ENCODE measurements at places on chromosomes 6 and 20.

DNA sequence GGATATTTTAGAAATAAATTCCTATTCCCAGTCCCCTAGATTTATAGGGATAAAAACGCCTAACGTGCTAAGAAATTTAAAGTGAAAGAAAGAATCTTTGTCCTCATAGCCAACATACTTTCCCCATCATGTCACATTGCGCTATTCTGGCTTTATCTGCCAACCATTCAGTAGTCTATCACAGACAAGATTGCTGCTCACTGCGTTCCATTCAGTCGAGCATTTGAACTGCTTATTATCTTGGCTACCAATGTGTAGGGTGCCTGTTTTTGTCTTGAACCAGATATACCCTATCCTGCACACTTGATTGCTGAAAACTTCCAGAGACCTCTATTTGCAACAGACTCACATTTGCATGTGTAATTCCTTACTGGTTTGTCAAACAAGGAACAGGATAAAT, 751.5 kb downstream of the EPHA7 start:
- no peaks in the 10 kb centered on the region for H3K27me3 ChIP-seq
- no peaks in the 10 kb centered on the region for H3K4me1 ChIP-seq
- no peaks in the 10 kb centered on the region for H3K36me3 ChIP-seq
- no peak overlapping the region for H3K4me3 ChIP-seq
- H3K27ac ChIP-seq, result no peak overlapping the region
- DNase-seq, result no peak

DNA sequence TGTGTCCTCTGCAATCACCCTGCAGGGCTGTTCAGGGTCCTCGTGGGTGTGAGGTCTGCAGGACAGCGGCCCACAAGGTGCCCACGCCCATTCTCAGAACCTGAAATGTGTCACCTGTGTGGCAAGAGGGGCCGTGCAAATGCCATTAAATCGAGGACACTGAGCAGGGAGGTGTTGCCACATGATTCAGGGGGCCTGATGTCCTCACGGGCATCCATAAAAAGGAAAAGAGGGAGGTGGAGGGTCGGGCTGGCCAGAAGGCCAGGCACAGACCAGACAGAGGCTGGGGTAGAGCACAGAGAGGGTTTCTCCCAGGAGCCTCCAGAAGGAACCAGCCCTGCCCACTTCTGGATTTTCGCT, 239.6 kb downstream of the ERMARD start:
- no peak overlapping the region for H3K4me3 ChIP-seq
- H3K36me3 ChIP-seq, result no peaks in the 10 kb centered on the region
- H3K4me1 ChIP-seq, result peaks cover 14% of the 10 kb centered on the region
- peaks cover 5% of the 10 kb centered on the region for H3K27me3 ChIP-seq

- H3K4me1 ChIP-seq, result no peaks in the 10 kb centered on the region
- H3K4me3 ChIP-seq, result no peak overlapping the region
- no peaks in the 10 kb centered on the region for H3K36me3 ChIP-seq
- peaks cover 8% of the 10 kb centered on the region for H3K27me3 ChIP-seq
- no peak for DNase-seq
Measured at GRCh38 chr20:46933150-46933549, 38.5 kb downstream of the EYA2 start.

- H3K4me1 ChIP-seq, result peaks cover 29% of the 10 kb centered on the region
- peak; percentile 44 for DNase-seq
- no peaks in the 10 kb centered on the region for H3K27me3 ChIP-seq
- no peak overlapping the region for H3K4me3 ChIP-seq
Measured at GRCh38 chr6:70706491-70707123, 38.9 kb downstream of the SMAP1 start.

DNA sequence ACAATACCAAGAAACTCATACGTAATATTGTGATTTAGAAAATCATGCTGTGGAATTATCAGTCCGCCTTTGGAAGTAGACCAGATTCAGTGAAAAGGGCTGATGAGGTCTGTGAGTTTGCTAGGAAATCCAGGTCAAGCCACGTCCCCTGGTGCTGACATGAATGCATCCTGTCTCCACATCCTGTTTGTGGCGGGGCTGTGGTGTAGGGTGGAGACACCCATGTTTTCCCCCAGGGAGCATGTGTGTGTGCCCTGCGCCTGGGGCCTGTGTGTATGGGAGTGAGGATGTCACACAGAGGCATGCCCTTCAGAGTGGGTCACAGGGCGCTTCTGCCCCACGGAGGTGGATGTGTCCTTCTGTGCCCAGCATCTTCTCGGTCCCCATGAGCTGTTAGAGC, 109.1 kb downstream of the SASH1 start:
- no peaks in the 10 kb centered on the region for H3K36me3 ChIP-seq
- H3K4me3 ChIP-seq, result no peak overlapping the region
- H3K27me3 ChIP-seq, result peaks cover 18% of the 10 kb centered on the region
- H3K27ac ChIP-seq, result no peak overlapping the region

DNA sequence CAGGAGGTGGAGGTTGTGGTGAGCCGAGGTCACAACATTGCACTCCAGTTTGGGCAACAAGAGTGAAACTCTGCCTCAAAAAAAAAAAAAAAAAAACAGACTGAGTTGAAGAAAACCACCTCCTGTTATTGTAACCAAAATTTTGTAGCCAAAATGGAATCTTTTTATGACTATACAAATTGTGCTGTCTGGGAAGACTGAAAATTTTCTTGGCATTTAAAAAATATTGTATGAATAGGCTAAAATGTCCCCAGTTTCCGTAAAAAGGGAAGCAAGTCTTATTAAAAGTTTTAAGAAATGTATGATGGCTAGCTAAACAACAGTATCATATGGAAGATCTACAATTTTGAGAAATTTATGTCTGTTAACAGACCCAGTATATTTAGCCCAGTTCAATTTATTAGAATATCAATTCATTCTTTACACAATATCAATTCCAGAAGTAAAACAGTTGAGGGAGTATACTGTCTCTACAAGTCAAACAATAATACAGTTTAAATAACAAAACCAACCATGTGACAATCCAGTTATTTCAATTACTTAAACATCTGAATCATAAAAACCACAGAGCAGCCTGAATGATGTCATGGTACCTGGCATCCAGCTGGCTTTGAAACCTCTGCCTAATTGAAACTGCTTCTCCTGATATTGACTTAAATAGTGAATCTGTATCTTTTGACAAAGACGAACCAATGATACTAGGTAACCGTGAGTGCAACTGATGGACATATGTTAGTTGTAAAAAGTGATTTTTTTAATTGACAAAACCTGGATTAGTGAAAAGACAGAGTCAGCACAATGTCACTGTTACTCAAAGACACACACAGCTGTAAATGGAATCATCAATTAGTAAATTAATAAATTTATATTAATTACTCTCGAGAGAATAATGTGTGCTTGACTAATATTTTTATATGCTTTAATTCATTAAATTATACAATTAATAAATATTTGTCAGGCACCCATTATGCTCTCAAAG, 166.6 kb upstream of the MARCKS start:
- H3K4me1 ChIP-seq, result peaks cover 3% of the 10 kb centered on the region
- H3K4me3 ChIP-seq, result no peak overlapping the region
- no peaks in the 10 kb centered on the region for H3K27me3 ChIP-seq
- no peak for DNase-seq

GRCh38 chr6:152380993-152381898, 255.9 kb downstream of the SYNE1 start:
- no peaks in the 10 kb centered on the region for H3K4me1 ChIP-seq
- H3K27ac ChIP-seq, result no peak overlapping the region
- peaks cover 7% of the 10 kb centered on the region for H3K27me3 ChIP-seq
- no peak overlapping the region for H3K4me3 ChIP-seq
- no peak for DNase-seq
- no peaks in the 10 kb centered on the region for H3K36me3 ChIP-seq

GRCh38 chr6:147752689-147753403, 244.4 kb downstream of the SAMD5 start:
- DNase-seq, result no peak
- H3K27me3 ChIP-seq, result no peaks in the 10 kb centered on the region
- no peaks in the 10 kb centered on the region for H3K36me3 ChIP-seq
- H3K27ac ChIP-seq, result no peak overlapping the region
- H3K4me3 ChIP-seq, result no peak overlapping the region

DNA sequence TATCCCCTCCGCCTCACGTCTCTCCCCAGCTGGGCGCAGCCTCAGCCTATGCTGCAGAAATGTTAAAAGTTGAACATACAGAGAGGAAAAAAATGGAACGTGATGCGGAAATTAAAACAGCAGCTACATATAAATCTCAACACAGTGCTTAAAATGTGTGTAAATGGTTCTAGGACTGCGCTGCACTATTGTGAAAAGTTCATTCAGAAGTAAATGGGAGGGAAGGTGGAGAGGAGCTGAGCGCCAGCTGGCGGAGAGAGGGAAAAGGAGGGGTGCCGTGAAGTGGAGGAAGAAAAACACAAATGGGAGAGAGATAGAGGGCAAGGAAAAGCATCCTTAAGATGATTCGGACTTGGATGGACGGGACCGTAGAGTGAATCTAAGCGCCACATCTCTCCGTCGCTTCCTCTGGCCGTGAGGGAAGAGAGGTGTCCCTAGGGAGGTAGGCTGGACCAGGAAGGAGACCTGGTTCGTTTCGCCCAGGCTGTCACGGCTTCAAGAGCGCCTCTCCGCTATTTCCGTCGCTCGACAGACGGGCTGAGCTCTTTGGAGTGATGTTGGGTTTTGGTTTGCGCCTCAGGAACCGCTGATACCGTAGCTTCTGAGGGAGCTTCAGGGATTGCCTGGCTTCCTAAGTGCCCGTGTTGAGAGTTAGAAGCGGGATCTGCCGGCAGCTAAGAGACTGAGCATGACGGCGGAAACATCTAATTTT, 113.7 kb downstream of the TRIM27 start:
- peaks cover 6% of the 10 kb centered on the region for H3K4me1 ChIP-seq
- peak overlapping the region; percentile 0 for H3K4me3 ChIP-seq
- H3K36me3 ChIP-seq, result peaks cover 3% of the 10 kb centered on the region
- peaks cover 43% of the 10 kb centered on the region for H3K27me3 ChIP-seq
- DNase-seq, result no peak

DNA sequence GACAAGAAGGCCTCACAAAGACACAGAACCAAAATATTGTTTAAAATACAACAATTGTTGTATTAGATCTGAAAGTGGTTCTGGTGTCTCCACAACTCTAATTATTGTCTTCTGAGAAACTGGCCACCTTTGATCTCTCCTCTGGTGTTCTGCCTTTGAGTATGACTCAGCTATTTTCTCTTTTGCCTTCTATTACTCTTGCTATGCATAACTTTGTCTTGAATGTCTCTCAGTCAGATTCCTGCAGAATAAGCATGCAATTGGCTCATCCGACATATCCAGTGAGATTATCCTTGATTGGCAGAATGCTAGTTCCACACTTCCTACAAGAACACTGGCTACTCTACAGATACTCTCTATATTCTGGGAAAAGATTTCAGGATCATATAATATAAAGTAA, 14.3 kb upstream of the EPM2A start:
- H3K4me3 ChIP-seq, result no peak overlapping the region
- H3K4me1 ChIP-seq, result no peaks in the 10 kb centered on the region
- no peak overlapping the region for H3K27ac ChIP-seq
- H3K36me3 ChIP-seq, result no peaks in the 10 kb centered on the region

- no peaks in the 10 kb centered on the region for H3K27me3 ChIP-seq
- peak overlapping the region; percentile 92 for H3K27ac ChIP-seq
- peaks cover 15% of the 10 kb centered on the region for H3K36me3 ChIP-seq
Measured at GRCh38 chr20:51496964-51497363, 45.6 kb downstream of the NFATC2 start.

DNA sequence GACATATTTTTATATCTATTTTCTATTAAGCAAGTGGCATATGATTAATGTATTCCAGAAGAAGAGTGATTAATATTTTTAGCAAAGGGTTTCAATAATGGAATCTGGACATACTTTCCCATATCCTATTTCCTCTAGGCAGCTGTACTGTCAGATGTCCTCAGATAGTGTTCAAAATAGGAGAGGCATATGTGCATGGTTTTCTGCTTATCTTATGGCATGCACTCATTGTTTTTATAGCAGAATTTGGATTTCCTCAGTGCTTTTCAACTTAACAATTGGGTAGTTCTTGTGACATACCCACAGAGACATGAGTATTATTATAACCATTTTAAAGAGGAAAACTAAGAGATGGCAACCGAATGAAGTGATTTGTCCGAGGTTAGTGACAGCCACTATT, 12.6 kb upstream of the SLC17A5 start:
- no peak overlapping the region for H3K4me3 ChIP-seq
- no peak overlapping the region for H3K27ac ChIP-seq
- no peaks in the 10 kb centered on the region for H3K36me3 ChIP-seq
- no peaks in the 10 kb centered on the region for H3K4me1 ChIP-seq
- peaks cover 10% of the 10 kb centered on the region for H3K27me3 ChIP-seq

DNA sequence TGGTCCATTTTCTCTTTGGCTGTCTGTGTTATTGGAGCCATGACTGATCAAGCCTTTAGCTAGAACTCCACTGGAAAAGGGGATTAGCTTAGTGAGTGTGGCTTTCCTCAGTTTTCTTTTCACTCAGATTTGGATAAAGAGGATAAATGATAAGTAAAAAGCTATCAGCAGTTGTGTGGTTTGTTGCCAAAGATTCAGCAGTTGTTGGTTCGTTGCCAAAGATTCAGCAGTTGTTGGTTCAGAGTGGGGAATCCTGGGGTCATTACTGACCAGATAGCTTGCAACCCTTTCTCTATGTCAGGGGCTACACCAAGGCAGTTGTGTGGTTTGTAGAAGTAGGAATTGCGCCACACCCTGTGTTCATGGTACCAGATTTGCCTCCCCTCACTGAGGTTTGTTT, 107.7 kb upstream of the SCP2D1 start:
- H3K4me3 ChIP-seq, result no peak overlapping the region
- no peaks in the 10 kb centered on the region for H3K27me3 ChIP-seq
- H3K27ac ChIP-seq, result no peak overlapping the region
- peaks cover 6% of the 10 kb centered on the region for H3K36me3 ChIP-seq
- no peak for DNase-seq

- no peak overlapping the region for H3K27ac ChIP-seq
- peaks cover 1% of the 10 kb centered on the region for H3K27me3 ChIP-seq
- DNase-seq, result no peak
- H3K4me3 ChIP-seq, result no peak overlapping the region
- no peaks in the 10 kb centered on the region for H3K36me3 ChIP-seq
Measured at GRCh38 chr6:79421707-79422484, 115.3 kb downstream of the LCA5 start.

- no peaks in the 10 kb centered on the region for H3K4me1 ChIP-seq
- H3K27ac ChIP-seq, result no peak overlapping the region
- H3K4me3 ChIP-seq, result no peak overlapping the region
- peaks cover 2% of the 10 kb centered on the region for H3K27me3 ChIP-seq
- H3K36me3 ChIP-seq, result no peaks in the 10 kb centered on the region
- DNase-seq, result no peak
Measured at GRCh38 chr6:14981960-14982359, 263.9 kb upstream of the JARID2 start.

DNA sequence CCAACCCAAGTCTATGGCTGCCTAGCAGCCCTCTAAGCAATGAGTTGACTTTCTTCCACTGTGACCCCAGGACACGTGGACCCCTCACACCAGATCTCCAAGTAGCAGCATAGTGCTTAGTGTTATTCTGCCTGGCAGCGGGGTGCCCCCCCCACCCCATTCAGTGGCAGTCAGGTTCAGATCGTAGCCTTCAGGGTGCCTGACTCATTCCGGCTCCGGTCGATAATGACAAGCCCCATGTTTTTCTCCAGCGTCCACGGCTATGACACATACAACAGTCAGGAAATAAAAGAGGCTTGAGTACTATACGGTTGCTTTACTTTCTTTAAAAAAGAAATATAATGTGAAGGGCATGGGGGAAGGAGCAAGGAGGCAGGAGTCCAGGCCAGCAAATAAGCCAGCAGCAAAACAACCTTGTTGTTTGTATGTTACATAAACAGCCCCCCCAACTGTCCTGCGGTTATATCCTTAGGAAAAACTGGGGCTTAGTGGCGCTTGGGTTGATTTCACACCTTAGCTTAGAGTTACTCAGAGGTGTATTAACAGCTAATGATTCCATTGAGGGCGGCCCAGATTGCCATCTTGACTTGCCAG, 23.1 kb downstream of the GNAS start:
- H3K4me1 ChIP-seq, result peaks cover 2% of the 10 kb centered on the region
- no peaks in the 10 kb centered on the region for H3K36me3 ChIP-seq
- H3K27ac ChIP-seq, result no peak overlapping the region
- H3K4me3 ChIP-seq, result no peak overlapping the region

Data from memory B cell (primary cell).